ENCODE measurements at places on chromosomes 5 and 9. TPM values are rescaled to one million over a fixed set of nuclear protein-coding genes. Genes with fewer than 3 reads are reported as not detected.
A peak's percentile ranks its signal among the peaks of the same experiment; 100 is the strongest.

- H3K36me3 ChIP-seq = no peaks in the 10 kb centered on the region
- DNase-seq = no peak
- H3K4me3 ChIP-seq = no peak overlapping the region
- H3K4me1 ChIP-seq = no peaks in the 10 kb centered on the region
- H3K27me3 ChIP-seq = no peaks in the 10 kb centered on the region
Measured at GRCh38 chr9:99852617-99853016, 30.9 kb downstream of the NR4A3 start.

- H3K27ac ChIP-seq = no peak overlapping the region
- H3K36me3 ChIP-seq = no peaks in the 10 kb centered on the region
- H3K4me3 ChIP-seq = no peak overlapping the region
- no peaks in the 10 kb centered on the region for H3K27me3 ChIP-seq
- no peak for DNase-seq
Measured at GRCh38 chr5:90418214-90418613, 8.7 kb upstream of the CETN3 start.

GRCh38 chr5:43255704-43256103 is 57.5 kb downstream of the HMGCS1 start:
- no peak for DNase-seq
- H3K4me1 ChIP-seq = no peaks in the 10 kb centered on the region
- 0 out of 2 replicates have a peak, but pooled peaks cover 8% of the 10 kb centered on the region for H3K27me3 ChIP-seq
- no peak overlapping the region for H3K27ac ChIP-seq
- H3K4me3 ChIP-seq = no peak overlapping the region
- H3K36me3 ChIP-seq = no peaks in the 10 kb centered on the region

Gene ARID3C
- polyA plus RNA-seq = not detected

DNA sequence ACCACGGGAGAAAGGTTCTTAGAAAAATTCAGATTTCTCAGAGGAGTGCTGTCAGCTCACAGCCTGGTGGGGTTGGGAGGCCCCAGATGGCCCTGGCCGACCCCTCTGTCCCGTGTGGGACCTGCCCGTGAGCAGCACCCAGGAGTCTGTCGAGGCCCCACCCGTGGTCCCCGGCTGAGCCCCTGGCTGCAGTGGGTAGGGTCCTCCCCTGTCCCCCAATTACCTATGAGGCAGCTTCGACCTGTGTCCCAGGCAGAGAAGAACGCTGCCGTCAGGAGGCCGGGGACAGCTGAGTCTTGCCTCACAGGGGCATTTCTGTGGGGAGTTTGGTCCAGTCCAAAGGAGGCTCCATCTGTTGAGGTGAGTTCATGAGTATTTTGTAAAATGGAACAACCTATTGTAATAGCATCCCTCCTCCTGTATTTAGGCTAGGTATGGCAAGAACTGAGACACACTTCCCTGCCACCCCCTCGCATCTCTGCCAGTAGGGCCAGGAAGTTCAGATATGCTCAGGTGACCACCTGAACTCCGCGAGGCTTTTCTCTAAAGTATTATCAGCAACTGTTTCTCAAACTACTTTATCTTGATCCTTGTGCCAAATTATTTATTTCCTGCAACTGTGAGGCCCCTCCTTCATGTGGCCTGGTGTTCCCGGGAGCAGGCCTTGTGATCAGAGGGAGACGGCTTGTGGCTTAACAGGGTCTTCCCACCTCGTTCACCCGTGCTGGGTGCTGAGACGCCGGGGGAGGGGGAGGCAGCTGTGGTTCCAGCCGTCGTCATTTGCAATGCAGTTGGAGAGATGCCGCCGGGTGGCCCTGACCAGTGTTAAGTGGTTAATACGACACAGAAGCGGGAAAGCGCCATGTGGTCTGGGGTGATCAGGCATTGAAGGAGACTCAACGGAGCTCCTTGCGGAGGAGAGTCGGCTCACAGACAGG is 1.7 kb downstream of the AHRR start:
- H3K27me3 ChIP-seq = no peaks in the 10 kb centered on the region
- H3K4me1 ChIP-seq = peaks cover 14% of the 10 kb centered on the region
- peak overlapping the region; percentile 99 for H3K4me3 ChIP-seq
- H3K27ac ChIP-seq = peak overlapping the region; percentile 69
- DNase-seq = peak; percentile 24
- no peaks in the 10 kb centered on the region for H3K36me3 ChIP-seq

- no peak overlapping the region for H3K4me3 ChIP-seq
- no peak overlapping the region for H3K27ac ChIP-seq
- H3K27me3 ChIP-seq = no peaks in the 10 kb centered on the region
- DNase-seq = no peak
- peaks cover 22% of the 10 kb centered on the region for H3K4me1 ChIP-seq
- H3K36me3 ChIP-seq = no peaks in the 10 kb centered on the region
Measured at GRCh38 chr9:16197578-16198370, 644.9 kb downstream of the CCDC171 start.

Gene SGCD
- polyA plus RNA-seq = 71.2 TPM

Gene RNF183
- not detected for polyA plus RNA-seq
